Heart right ventricle (tissue), 16 donors: ENCODE measurements at places on chromosomes 6 and 20. TPM values are rescaled to one million over a fixed set of nuclear protein-coding genes. Genes with fewer than 3 reads are reported as not detected.

GRCh38 chr20:53126185-53126584 lies 154.0 kb downstream of the TSHZ2 start:
- no peak for DNase-seq
- peaks cover 18% of the 10 kb centered on the region for H3K4me1 ChIP-seq
- H3K27me3 ChIP-seq: no peaks in the 10 kb centered on the region
- H3K4me3 ChIP-seq: no peak overlapping the region
- no peaks in the 10 kb centered on the region for H3K36me3 ChIP-seq

DNA sequence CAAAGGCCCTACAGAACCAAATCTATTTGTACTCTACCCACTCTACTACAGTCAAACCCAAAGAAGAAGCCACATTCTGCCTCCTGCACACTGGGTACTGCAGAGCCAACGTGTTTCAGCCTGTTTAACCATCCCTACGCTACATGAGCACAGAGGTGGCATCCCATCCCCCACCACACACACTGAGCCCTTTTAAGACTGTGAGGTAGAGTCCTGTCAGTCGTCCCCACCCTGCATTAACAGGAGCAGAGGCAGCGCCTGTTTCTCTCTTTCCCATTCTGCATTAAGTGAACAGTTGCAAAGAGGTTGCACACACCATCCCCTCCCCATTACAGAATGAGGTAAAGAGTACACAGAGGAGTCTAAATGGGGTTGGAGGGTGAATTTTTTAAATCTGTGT lies 5.2 kb upstream of the RSPH4A start:
- no peak for DNase-seq
- peaks cover 6% of the 10 kb centered on the region for H3K4me1 ChIP-seq
- H3K36me3 ChIP-seq: no peaks in the 10 kb centered on the region
- H3K27ac ChIP-seq: no peak overlapping the region
- no peaks in the 10 kb centered on the region for H3K27me3 ChIP-seq
- H3K4me3 ChIP-seq: no peak overlapping the region

GRCh38 chr20:33785503-33785902 lies 25.6 kb upstream of the CHMP4B start:
- no peak overlapping the region for H3K27ac ChIP-seq
- no peaks in the 10 kb centered on the region for H3K36me3 ChIP-seq
- peaks cover 13% of the 10 kb centered on the region for H3K4me1 ChIP-seq
- no peaks in the 10 kb centered on the region for H3K27me3 ChIP-seq
- H3K4me3 ChIP-seq: no peak overlapping the region
- DNase-seq: no peak

DNA sequence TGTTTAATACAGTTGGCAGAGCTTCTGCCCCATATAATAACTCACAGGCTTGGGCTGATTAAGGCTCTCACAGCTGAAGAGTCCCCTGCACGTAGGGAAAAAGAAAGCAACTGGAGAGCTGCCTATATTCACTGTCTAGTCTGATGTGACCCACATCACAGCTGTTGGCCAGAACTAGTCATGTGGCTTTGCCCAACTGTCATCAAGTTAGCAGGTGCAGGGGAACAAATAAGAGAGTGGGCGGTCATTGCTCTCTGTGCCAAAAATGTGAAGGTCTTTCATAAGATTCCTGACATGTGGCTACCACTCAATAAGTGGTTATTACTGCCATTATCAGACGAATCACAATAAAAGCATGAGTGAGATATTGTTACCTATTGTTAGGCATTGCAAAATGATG lies 665.2 kb downstream of the DOK5 start:
- H3K4me1 ChIP-seq: no peaks in the 10 kb centered on the region
- H3K4me3 ChIP-seq: no peak overlapping the region
- H3K36me3 ChIP-seq: no peaks in the 10 kb centered on the region
- H3K27me3 ChIP-seq: no peaks in the 10 kb centered on the region
- H3K27ac ChIP-seq: no peak overlapping the region
- no peak for DNase-seq

The FAM217A gene
- total RNA-seq: not detected

- DNase-seq: no peak
- no peak overlapping the region for H3K4me3 ChIP-seq
- no peaks in the 10 kb centered on the region for H3K36me3 ChIP-seq
- peak overlapping the region; percentile 62 for H3K27ac ChIP-seq
Observed at GRCh38 chr20:20734475-20734948, 22.1 kb upstream of the RALGAPA2 start.

GRCh38 chr6:166774770-166775169 lies 147.7 kb upstream of the RPS6KA2 start:
- H3K36me3 ChIP-seq: no peaks in the 10 kb centered on the region
- no peak overlapping the region for H3K4me3 ChIP-seq
- no peak for DNase-seq
- no peaks in the 10 kb centered on the region for H3K4me1 ChIP-seq
- peaks cover 19% of the 10 kb centered on the region for H3K27me3 ChIP-seq

DNA sequence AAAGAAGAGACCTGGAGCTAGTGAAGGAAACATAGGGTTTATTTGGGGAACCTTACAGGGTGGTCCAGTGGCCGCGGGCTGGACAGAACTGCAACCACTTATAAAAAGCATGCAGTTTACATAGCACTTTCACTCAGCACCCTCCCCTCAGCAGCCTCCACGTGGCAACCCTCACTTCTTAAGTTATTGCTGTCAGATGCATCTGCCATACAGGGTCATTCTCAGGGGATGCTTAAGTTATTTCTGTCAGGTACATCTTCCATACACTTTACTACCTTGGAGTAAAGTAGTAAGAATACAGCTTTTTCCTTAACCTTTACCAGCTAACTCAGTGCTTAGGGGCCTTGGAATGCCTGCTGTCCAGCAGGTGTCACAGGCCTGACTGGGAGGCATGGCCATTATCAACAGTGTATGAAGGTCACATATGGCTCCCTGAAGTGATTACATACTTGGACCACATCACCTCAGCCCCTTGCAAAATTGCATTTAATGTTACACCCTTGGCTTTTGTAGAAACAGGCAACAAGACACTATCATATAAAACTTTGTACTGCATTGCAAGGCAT lies 2.0 kb upstream of the NOL7 start:
- DNase-seq: no peak
- H3K27ac ChIP-seq: peak overlapping the region; percentile 85

The SPINT4 gene
- not detected for total RNA-seq

- no peak overlapping the region for H3K4me3 ChIP-seq
- DNase-seq: no peak
- peaks cover 18% of the 10 kb centered on the region for H3K27me3 ChIP-seq
- no peaks in the 10 kb centered on the region for H3K36me3 ChIP-seq
- H3K27ac ChIP-seq: peak overlapping the region; percentile 1
Observed at GRCh38 chr20:50695135-50695872, 4.0 kb upstream of the RIPOR3 start.

GRCh38 chr6:31686483-31686882 lies 5.6 kb upstream of the LY6G5C start:
- H3K4me3 ChIP-seq: no peak overlapping the region
- peaks cover 61% of the 10 kb centered on the region for H3K36me3 ChIP-seq
- no peak for DNase-seq
- peaks cover 4% of the 10 kb centered on the region for H3K4me1 ChIP-seq
- H3K27ac ChIP-seq: no peak overlapping the region

- H3K36me3 ChIP-seq: no peaks in the 10 kb centered on the region
- no peak for DNase-seq
- peaks cover 21% of the 10 kb centered on the region for H3K4me1 ChIP-seq
Observed at GRCh38 chr6:54236984-54237383, 71.3 kb upstream of the TINAG start.

DNA sequence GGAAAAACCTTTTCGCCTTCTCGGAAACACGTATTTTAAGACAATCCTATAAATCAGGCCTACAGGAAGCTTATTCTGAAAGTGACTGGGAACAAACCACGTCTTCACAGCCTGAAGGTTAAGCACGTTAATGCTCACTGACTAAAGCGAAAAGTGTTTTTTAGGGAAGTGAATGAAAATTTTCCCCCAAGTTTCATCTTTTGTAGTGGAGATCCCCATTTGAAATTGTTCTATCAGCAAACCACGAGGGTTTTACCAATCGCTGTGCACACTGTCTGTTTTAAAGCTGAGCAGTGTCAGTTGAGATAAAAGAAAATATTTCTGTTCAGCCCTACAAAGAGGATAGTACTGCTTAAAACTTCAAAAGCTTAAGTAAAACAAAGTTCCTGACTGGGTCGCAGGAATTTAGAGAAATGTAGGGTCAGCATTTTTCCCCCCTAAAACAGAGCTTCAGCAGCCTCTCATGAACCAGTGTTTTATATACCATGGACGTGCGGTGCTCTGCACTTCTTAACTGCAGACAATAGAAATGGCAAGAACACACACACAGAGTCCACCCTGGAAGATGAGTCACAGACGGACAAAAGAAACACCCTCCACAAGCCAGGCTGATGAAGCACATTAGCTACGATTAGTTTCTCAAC lies 34.9 kb downstream of the SLC22A23 start:
- H3K4me1 ChIP-seq: peaks cover 9% of the 10 kb centered on the region
- no peaks in the 10 kb centered on the region for H3K27me3 ChIP-seq

The LAMA4 gene
- 55.8 TPM for total RNA-seq

- H3K36me3 ChIP-seq: no peaks in the 10 kb centered on the region
- no peaks in the 10 kb centered on the region for H3K27me3 ChIP-seq
- no peaks in the 10 kb centered on the region for H3K4me1 ChIP-seq
- no peak for DNase-seq
- H3K4me3 ChIP-seq: no peak overlapping the region
- H3K27ac ChIP-seq: no peak overlapping the region
Observed at GRCh38 chr20:39897781-39898466, 791.1 kb downstream of the MAFB start.

The PNPLA1 gene
- total RNA-seq: 0.28 TPM

The MCHR2 gene
- not detected for total RNA-seq

The FRK gene
- 6.6 TPM for total RNA-seq

The MOG gene
- total RNA-seq: 2.6 TPM

The FKBP1C gene
- 0.33 TPM for total RNA-seq

DNA sequence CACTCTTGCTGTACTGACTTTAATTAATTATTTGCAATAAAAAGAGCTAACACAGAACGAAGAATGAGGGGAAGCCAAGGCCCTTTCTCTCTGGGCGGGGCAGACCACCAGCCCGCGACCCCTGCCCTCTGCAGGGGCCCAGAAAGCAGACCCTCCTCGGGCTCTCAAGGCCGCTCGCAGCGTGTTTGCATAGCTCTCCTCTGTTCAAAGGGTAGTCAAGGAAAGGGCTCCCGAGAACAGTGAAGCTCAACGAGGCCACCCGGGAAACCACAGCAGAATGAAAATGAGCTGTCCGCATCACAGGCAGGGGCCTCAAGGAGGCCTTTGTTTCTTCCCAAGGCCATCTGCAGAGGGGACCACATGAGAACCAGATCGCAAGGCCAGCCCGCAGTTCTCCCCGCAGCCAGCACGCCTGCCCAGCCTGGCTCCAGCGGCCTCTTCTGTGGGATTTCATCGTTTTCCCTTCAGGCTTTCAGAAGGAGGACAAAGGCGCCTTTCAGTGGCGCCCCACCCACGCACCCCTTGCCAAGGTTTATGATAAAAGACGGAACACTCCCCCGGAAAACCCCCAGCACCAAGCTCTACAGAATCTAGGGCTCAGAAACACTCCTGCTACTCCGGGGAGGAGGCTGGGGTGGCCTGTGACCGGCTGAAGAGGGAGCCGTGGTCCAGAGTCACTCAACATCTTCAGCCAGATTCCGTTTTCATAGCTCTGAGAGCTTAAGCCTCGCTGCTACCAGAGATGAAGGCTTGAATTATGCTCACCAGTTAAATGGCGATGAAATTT lies 25.3 kb downstream of the ACSS1 start:
- H3K4me3 ChIP-seq: peak overlapping the region; percentile 17
- no peaks in the 10 kb centered on the region for H3K27me3 ChIP-seq
- peak; percentile 72 for DNase-seq
- peak overlapping the region; percentile 75 for H3K27ac ChIP-seq

DNA sequence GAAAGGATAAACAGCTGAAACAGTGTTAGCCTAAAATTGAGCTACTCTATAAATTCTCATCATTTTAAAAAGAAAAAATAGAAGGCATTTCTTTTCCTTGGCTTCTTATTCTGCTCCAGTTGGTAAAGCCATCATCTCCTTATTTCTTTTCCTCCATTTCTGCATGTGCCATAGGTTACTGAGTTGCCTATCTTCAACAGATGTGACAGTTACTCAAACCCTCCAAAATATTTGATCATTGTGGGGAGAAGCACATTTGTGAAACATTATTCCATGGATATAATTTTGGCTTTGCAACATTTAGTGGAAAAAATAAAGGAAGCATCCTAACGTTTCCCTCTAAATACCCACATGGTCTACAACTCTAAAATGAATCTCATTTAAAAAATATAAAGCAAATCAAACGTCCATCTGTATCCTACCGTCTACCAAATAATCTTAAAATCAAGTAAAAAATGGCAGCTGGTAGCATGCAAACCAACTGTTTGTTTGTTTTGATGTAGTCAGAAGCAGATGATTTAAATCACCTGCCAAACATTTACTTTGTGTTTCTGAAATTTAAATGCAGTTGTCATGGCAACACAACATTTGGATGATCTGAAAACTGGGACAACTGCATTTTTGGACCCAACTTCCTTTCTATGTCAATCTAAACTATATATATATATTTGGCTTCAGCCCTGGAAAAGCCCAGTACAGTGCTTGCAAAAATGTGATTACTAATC lies 16.8 kb upstream of the SNX9 start:
- no peak overlapping the region for H3K4me3 ChIP-seq
- no peaks in the 10 kb centered on the region for H3K4me1 ChIP-seq

DNA sequence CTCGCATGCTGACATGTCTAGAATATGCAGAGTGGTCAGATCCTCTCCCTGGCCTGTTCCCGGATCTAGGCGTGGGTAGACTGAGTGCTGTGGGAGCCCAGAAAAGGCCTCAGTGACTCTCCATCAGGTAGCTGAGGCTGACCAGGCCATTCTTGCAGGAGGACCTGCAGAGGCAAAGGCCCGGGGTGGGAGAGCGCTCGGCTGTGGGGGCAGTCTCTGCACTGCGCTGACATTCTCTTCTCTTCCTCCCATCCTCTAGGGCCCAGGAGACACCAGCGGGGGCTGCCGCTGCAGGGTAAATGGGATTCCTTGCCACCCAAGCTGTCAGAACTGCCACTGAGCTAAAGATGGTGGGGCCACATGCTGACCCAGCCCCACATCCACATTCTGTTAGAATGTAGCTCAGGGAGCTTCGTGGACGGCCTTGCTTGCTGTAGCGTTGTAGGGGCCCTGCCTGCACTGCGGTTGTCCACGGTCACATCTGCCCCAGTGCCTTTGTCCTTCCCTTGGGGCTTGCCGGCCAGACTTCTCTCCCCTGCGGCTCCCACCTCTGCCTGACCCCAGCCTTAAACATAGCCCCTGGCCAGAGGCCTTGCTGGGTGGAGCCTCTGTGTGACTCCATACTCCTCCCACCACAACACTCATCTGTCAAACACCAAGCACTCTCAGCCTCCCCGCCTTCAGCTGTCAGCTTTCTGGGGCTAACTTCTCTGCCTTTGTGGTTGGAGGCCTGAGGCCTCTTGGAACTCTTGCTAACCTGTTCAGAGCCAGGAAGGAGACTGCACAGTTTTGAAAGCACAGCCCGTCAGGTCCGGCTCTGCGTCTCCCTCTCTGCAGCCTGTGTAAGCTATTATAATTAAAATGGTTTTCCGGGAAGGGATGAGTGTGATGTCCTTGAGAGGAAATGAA lies 22.2 kb downstream of the RBCK1 start:
- H3K27me3 ChIP-seq: no peaks in the 10 kb centered on the region
- peaks cover 89% of the 10 kb centered on the region for H3K36me3 ChIP-seq
- H3K4me3 ChIP-seq: no peak overlapping the region
- no peak overlapping the region for H3K27ac ChIP-seq
- H3K4me1 ChIP-seq: no peaks in the 10 kb centered on the region

GRCh38 chr6:35197196-35197595 lies 16.6 kb upstream of the SCUBE3 start:
- H3K27ac ChIP-seq: no peak overlapping the region
- H3K4me3 ChIP-seq: no peak overlapping the region
- no peak for DNase-seq
- no peaks in the 10 kb centered on the region for H3K27me3 ChIP-seq

The MTRF1L gene
- total RNA-seq: 26.5 TPM
